Activated T-helper 17 cell treated with anti-CD3 and anti-CD28 coated beads, Interleukin-2, amount 50 U/mL, for 72 hours (primary cell): ENCODE measurements at places on chromosomes 2 and 18. TPM values are rescaled to one million over a fixed set of nuclear protein-coding genes. Genes with fewer than 3 reads are reported as not detected.

DNA sequence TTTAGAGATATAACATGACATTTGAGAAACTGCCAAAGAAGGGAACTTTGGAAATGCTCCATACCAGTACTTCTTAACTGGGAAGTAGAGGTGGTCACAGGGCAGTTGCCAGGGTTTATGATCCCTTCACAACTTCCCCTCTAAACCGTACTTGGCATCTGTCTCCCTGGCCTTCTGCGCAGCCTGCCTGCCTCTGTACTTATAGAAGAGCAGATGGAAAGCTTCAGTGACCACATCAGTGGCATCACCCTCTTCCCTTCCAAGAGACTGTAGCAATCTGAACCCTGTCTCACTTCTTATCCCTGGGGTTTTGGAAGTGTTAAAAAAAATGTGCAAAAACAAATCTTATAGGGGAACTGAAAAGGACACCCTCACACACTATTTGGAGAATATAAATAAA, 64.1 kb downstream of the EIF2AK3 start:
- no peak for ATAC-seq

DNA sequence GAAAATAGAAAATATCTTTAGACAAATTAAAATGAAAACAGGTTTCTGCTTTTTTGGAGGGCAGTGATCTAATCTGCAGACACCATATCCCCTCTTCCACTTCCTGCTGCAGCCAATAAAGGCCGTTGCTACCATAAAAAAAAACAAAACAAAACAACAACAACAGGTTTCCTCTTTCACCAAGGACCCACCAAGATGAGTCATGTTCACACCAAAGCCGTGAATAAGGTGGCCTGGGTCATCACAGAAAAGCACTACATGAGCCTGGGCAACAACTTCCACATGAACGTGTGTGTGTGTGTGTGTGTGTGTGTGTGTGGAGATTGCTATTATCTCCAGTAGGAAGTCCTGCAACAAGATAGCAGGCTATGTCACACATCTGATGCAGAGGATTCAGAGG, 24.8 kb upstream of the TFCP2L1 start:
- peak; percentile 24 for ATAC-seq

DNA sequence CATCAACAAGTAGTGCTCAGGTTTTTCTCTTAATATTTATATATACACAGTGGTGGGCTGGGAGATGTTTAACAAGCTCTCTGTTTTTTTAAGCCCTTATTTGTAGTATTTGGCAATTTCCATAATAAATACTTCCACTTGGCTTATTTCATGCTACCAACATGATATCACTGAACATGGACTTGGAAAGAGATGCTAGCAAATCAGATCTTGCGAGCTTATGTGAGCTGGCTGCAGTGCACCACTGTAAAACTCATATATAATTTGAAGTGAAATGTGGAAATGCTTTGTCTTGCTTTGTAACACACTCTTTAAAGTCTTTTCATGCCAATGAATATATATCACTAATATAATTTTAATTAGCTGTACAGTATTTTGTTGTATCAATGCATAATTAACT, 155.7 kb downstream of the ALK start:
- no peak for ATAC-seq

GRCh38 chr2:66437109-66437690, 2.3 kb downstream of the MEIS1 start:
- ATAC-seq = no peak

DNA sequence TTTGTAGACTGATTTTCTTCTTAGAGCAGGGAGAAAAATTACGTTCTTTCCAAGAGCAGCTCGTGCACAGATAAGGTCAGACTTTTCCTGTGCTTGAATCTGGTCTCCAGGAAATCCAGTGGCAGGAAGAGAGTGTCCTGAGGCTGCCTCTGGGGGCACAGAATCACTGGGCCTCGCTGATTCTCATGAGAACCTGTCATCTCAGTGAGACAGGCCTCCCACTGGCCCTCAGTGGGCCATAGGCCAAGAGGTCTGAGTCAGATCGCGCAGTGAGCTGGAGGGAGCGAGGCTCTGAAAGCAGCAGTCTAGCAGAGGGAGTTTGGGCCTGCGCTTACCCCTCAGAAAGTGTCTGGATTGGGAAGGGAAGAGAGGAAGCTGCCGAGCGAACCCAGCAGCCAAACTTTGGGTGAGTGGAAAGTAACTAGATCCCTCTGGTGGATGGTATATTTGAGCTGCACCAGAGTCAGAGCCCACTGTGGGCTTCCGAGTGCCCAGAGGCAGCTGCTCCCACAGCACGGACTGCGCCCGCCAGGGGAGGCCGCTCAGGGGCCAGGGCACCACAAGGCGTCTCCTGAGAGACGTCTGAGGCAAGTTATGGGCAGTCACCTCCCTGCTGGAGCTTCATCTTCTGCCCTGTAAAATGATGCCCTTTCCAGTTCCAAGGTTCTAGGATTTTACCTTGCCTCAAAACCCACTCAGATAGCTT, 8.2 kb downstream of the GDF7 start:
- ATAC-seq = no peak

The MC5R gene
- not detected for total RNA-seq

The KIAA2012 gene
- total RNA-seq = not detected

The PDCD1 gene
- 13.1 TPM for total RNA-seq

DNA sequence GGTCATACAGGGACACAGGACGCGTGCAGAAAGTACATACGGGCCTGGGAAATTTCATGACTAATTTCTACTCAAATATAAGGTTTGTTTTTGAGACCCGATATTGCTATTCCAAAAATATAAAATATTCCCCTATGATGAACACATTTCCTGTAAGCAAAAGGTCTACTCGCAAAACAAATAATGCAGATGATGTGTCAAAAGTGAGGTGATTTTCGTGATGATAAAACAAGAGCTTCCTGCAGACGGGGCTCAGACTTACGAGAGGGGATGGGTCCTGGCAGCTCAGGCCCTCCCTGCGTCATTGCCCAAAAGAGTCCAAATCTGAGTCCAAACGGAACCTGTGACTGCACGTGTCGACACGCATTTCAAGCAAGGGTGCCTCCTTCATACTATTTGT, 62.7 kb downstream of the MBP start:
- ATAC-seq = peak; percentile 9

DNA sequence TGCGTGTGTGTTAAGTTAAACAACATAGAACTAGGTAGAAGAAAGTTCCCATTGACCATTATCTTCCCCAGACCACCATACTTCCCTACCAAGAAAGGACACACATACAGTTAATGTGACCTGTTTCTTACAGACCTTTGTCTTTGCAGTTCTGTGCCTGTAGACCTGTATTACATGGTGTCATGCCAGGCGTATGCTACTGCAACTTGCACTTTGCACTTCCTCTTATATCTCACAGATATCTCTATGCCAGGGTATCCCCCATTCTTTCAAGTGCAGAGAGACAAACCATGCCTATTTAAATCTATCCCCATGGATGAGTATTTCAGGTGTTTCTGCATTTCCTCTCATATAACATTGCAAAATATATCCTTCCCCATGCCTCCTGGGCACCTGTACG, 136.8 kb upstream of the PKDCC start:
- ATAC-seq = no peak

DNA sequence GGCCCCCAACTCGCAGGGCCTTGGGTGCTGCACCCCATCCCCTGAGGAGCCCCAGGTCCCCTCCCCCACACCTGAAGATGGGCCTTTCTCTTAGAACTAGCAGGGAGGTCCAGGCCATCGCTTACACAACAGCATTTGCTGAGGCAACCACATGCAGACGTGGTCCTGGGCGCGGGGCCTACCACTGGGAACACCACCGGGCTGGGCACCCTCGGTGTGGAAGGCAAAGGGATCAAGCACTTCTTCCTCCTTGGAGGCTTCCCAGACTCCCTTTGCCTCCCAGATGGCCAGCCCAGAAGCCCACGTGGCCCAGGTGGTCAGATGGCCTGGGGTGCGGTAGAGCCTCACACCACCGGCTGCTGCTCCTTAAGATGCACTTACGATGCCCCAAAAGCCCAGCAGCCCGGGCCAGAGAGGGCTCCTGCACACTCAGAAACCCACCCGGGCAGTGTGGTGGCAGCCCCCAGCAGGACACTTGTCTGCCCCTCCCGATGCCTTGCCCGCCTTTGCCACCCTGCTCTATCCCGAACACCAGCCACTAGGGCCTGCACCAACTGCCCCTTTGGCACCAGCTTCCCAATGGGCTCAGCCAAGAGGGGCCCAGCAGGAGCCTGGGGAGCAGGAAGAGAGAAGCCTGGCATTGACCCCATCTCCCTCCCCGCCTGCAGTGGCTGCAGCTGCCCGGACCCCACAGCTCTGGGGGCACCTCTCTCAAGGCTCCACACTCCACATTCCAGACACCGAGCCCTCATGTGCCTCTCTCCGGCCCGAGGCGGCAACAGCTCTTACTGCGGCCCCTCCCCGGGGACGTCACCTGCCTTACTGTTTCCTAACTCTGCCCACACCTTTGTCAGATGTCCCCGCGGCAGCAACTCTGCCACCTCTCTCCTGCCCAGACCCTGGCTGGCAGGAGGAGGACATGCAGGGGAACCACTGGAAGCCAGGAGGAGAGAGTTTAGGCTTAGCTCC, 13.9 kb upstream of the MLPH start:
- no peak for ATAC-seq

The ASIC4 gene
- total RNA-seq = not detected

DNA sequence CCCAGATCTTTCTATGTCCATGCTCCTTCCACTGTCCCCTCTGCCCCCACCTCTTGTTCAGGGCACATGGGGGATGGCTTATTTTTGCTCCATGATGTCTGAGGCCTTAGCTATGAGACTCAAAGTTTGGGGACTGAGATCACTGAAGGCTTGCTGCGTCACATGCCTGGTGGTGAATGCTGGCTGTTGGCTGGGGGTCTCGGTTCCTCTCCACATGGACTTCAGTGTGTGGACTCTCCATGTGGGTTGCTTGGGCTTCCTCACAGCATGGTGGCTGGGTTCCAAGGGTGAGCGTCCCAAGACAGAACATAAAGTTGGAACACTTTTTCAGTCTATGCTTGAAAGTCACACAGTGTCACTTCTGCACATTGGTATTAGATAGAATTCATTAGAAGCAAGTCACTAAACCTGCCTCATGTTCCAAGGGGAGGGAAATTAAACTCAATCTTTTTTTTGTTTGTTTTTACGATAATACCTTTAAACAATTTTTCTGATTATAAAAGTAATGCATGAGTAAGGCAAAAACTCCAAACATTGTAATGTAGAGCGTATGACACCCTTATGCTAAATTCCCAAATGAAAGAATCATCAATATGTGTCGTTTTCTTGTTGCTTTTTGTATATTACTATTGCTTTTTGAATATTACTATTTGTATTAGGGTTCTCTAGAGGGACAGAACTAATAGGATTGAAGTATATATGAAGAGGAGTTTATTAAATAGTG, 111.7 kb downstream of the MYCN start:
- ATAC-seq = no peak

The MAL gene
- 65.9 TPM for total RNA-seq

DNA sequence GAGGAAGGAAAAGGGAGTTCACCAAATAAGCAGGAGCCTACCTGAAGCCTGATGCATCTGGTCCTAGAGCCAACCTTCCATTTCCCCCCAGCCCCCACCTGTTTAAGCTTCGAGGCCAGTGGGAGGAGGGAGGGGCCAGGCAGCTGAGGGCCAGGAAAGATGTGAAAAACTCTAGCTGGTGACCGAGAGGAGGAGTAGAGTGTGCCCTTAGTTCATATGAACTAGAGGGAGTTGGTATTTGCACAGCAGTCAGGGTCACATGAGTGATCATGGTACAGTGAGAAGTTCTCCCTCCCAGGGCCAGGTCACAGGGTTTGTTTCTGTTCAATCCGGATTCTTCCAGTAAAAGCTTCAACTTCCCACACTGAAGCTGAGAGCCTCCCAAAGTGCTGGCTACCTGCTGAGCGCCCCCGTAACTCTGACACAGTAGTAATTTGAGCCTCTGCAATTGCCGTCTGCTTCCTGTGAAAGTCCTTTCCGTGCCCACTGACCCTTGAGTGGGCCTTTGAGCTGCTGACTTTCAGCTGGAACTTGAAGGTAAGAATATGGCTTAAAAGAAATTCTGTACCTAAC, at the start of gene SULT1C2:
Gene SULT1C2 (plus strand): TSS at position 362 of the 573 bp plus-strand sequence. CDS start 4,773 bp downstream, outside the sequence.
- ATAC-seq = no peak
